ENCODE measurements at places on chromosomes 6 and 20.

DNA sequence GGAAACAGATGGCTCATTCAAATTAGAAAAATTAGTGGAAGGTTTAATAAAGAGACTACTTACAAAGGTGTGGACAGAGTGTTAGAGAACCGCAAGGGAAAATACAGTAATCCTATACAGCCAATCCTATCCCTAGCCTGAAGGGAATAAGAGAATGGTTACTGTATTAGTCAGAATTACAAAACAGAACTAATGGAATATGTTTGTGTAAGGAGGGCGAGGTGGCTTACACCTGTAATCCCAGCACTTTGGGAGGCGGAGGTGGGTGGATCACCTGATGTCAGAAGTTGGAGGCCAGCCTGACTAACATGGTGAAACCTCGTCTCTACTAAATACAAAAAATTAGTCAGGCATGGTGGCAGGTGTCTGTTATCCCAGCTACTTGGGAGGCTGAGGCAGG lies 16.3 kb upstream of the TRPC4AP start:
- no peak for DNase-seq

GRCh38 chr6:89161326-89162046 lies 15.6 kb downstream of the PM20D2 start:
- no peak for DNase-seq

GRCh38 chr20:63042448-63043071 lies 35.8 kb upstream of the BHLHE23 start:
- DNase-seq: no peak

- no peak for DNase-seq
These were observed 185.7 kb upstream of the MARCKS start for GRCh38 chr6:113671421-113671820.

DNA sequence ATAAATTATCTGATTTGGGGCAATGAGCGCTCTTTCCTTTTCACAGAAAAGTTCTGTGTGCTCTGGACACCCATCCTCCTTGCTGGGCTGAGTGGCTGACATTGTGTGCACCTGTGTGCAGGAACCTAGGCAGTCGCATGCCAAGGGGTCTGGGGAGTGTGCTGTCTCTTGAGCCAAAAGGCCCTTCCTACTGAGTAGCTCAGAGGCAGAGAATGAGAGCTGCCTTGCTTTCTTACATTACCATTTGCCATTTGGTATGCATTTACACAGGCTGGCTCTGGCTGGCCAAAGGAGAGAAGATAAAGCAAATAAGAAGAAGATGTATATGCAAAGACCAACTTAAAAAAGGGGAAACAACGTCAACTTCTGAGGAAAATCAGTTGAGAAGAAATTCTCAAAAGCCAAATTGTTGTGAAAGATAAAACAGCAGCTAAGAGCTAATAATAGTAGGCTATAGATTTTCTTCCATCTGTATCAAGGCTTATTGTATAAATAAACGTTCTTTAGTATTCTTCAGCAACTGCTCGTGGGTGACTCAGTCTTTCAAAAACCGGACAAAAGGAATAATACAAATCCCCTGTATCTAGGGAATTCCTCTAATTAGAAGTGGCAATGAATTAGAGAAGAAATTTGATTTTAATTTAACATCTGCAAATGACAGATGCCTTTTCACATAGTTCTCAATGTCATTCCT lies 121.9 kb downstream of the INSM1 start:
- no peak for DNase-seq

DNA sequence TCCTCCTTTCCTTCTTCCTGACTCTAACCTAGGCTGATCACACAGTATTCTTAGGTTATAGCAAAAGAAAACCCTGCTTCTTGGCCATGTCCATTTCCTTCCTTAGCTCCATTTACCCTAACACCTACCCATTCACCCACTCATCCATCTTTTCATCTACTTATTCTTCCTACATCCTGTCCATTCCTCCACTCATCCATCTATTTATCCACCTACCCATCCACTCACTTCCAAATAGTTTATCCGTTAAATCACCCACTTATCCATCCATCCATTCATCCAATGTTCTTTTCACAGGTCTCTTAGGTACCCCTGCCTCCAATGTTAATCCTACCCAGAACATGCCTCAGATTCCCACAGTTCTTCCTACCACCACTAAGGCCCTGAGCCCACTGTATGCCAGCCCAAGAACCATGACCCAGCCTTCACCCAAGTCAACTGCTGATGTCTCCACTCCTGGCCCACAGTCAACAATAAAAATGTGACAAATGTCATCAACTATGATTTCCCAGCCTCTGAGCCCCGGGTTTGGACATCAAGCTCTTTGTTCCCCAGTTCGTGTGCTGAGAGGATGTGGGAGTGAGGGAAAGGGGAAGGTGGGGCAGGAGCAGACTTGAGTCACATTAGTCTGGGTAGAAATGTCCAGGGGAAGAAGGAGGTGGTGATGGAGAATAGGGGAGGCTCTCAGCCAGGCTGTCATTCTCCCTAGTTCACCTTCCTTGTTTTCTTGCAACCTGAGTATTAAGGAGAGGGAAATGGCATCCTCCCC lies 24.4 kb downstream of the TREML4 start:
- DNase-seq: no peak

All from NCI-H748 treated with DMSO at 0.1 percent for 48 hours (cell line).